ENCODE measurements at places on chromosomes 1 and 21. TPM values are rescaled to one million over a fixed set of nuclear protein-coding genes. Genes with fewer than 3 reads are reported as not detected.

Gene CRP
- polyA plus RNA-seq: not detected

- DNase-seq: peak; percentile 18
Measured at GRCh38 chr1:87464022-87464490, 135.4 kb downstream of the LMO4 start.

Gene C1orf94
- 1.1 TPM for polyA plus RNA-seq

Gene ZMYND12
- 1.7 TPM for polyA plus RNA-seq

Gene CD244
- polyA plus RNA-seq: not detected

GRCh38 chr1:225608014-225608796 is 44.7 kb downstream of the ENAH start:
- DNase-seq: no peak

DNA sequence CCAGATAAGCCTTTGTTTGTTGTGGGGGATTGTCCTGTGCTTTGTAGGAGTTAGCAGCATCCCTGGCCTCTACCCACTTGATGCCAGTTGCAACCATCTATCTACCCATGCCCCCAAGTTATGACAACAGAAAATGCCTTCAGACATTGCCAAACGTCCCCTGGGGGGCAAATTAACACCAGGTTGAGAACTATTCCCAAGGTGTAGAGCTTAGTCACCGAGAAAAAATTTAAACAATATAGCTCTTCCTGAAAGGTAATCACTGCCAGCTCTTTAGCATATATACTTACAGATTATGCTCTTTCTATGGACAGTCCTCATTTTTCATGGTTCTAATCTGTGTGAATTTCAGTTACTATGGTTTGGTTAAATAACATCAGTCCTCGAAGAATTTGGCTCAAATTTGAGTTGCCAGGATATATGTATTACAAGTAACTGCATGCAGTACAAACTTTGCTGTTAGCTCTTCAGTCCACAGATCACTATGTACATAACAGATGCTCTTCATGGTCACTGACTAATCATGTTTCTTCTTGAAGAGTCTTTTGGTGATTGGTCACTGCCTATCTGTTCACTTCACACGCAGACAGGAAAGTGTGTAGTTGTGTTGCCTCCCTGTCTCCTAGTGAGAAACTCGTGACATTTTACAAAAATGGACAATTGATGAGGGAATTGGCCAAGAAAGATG is 25.2 kb downstream of the MAPKAPK2 start:
- DNase-seq: no peak

Gene CLEC20A
- polyA plus RNA-seq: not detected

DNA sequence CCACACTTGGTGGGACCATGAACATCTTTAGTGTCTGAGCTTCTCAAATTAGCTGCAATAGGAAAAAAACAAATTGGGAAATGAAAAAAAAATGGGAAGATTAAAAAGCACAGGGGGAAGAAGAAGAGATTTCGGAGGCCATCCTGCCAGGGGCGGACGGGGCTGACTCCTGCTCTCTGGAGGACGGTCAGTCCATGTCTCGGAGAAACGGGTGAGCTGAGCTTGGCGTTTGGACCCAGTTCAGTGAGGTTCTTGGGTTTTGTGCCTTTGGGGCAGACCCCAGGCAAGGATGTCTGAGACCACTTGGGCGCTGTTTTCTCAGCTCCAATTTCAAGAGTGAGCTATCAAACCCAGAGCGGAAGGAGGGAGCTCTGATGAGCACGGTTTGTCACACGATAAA is 123.9 kb downstream of the PRDM2 start:
- DNase-seq: no peak

Measured in spinal cord (tissue), 10 donors.